ENCODE measurements at places on chromosomes 12 and 14.
A peak's percentile ranks its signal among the peaks of the same experiment; 100 is the strongest.

GRCh38 chr12:100858656-100859055, 64.1 kb downstream of the ANO4 start:
- peak; percentile 4 for DNase-seq

GRCh38 chr14:88130057-88130432, 125.1 kb downstream of the GPR65 start:
- no peak for DNase-seq

DNA sequence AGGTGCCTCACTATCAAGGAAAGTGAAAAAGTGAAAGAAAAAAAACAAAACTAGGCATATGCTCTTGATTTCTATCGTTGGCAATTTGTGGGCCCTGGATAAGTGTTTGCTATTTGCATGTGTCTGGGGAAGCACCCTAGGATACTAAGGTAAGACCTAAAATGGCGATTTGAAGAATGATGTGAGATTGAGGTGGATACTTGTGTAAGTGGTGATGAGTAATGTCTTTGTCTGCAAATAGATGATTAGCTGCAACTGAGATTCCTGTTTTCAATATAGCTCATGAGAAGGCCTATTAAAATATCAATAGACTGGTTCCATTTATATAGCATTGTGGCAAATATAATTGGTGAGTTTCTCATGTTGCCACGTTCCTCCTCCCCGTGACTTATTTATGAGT, 261.7 kb downstream of the NEDD1 start:
- DNase-seq: no peak

DNA sequence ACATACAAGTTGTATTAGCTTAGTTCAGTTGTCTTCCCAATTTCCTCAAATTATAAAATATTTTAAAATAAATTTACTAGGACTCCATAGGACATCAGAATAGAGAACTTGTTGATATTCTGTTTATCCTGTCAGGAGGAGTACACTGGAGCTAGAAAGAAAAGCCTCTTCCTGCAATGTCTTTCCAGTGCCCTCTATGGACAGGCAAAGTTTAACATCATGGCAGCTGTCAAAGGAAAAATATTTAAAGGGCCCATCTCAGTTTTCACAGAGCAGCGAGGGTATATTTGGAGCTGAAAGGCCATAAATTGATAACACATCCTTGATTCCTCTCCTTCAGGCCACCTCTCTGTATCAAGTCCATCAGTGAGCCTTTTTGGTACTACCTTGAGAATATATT, 19.0 kb downstream of the DIP2B start:
- no peak for DNase-seq

GRCh38 chr12:15186597-15186996, 34.6 kb downstream of the RERG start:
- no peak for DNase-seq

DNA sequence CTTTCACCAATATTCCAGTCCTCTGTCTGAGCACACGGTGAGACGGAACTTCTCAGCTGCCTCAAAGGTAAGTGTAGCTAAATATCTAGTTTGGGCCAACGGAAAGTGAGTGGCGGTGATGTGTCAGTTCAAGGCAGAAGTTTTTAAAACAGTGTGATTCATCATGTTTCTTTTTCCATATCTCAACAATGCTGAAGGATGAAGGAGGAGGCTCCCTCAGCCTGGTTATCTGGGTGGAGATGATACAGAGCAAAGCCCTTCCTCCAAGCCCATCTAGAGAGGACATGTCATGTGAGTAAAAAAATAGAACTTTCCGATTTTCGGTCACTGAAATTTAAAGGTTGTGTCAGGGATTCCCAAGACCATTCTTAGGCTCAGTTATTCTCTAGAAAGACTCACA, 13.1 kb upstream of the ANP32D start:
- no peak for DNase-seq

- DNase-seq: no peak
These were observed 64.8 kb downstream of the DAD1 start for GRCh38 chr14:22524115-22524783.

GRCh38 chr14:90572441-90573150, 175.8 kb downstream of the CALM1 start:
- no peak for DNase-seq

DNA sequence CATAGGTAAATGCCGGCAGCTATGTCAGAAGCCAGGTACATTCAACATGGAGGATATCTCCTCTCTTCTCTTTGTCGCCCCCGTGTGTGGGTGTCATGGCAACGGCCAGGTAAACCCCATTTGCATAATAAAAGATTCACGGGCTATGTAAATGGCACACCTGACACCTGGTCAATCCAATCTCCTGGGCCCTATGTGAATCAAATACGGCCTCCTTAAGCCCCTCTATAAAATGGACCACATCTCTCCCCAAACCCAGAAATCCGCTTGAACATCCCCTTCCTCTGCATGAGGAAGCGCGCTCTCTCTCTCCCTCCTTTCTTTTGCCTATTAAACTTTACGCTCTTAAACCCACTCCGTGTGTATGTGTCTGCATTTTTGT, 363.7 kb downstream of the SOX5 start:
- no peak for DNase-seq

GRCh38 chr12:125029761-125030358, 35.4 kb upstream of the AACS start:
- peak; percentile 6 for DNase-seq

DNA sequence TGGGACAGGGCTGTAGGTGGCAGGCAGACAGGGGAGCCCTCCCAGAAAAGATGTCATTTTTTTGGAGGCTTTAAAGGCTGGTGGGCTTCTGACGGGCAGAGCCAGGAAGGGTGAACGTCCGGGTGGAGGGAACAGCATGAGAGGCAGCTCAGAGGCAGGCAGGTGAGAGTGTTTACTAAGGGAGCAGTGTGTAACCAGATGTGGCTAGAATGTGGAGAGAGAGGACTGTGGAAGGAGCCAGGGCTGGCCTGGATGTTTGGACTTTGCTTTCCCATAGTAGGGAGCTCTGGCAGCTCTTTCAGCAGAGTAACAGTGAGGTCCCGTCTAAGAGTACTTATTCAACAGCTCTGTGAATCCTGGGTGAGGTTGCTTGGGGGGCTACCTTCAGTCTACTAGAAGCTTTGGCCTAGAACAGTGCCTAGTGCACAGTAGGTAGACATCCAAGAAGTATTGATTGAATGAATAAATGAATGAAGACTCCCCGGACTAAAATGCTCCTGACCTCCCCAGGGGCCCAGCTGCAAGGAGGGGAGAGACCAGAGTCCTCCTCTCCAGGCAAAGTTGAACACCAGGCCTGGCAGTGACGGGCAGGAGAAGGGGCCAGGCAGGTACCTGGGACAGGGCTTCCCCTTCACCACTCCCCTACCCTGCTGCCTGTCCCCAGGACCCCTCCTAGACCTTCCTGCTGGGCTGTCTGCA, 8.5 kb downstream of the FAM222A start:
- no peak for DNase-seq

DNA sequence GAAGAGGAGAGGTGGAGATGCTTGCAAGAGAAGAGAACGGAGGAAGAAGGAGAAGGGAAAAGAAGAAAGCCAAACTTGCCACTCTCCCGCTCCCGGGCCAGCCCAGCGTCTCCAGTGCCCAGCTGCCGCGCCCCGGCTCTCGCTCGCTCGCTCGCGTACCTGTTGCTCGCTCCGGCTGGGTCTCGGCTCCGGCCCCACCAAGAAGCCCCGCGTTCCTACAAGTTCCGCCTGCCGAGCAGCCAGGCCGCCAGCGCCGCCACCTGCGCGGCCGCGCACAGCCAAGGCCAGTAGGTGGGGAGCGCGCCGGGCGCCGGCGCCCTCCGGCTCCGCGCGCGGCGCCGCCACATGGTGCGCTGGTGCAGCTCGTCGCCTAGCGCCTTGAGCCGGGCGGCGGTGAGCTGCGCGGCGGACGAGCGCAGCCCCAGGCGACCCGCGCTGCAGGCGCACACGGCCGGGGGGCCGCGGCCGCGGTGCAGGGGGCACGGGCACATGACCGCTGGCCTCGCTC, 370 bp downstream of the HRK start:
- no peak for DNase-seq

- no peak for DNase-seq
These were observed 69.5 kb downstream of the LLPH start for GRCh38 chr12:66061076-66061475.

GRCh38 chr12:46357438-46358324, 14.9 kb downstream of the SLC38A2 start:
- peak; percentile 76 for DNase-seq

- DNase-seq: no peak
These were observed 365.6 kb downstream of the NELL2 start for GRCh38 chr12:44510510-44510909.

- DNase-seq: no peak
These were observed 306.1 kb upstream of the RGS6 start for GRCh38 chr14:71625891-71626701.

- no peak for DNase-seq
These were observed 16.9 kb upstream of the DUSP6 start for GRCh38 chr12:89369166-89369565.

DNA sequence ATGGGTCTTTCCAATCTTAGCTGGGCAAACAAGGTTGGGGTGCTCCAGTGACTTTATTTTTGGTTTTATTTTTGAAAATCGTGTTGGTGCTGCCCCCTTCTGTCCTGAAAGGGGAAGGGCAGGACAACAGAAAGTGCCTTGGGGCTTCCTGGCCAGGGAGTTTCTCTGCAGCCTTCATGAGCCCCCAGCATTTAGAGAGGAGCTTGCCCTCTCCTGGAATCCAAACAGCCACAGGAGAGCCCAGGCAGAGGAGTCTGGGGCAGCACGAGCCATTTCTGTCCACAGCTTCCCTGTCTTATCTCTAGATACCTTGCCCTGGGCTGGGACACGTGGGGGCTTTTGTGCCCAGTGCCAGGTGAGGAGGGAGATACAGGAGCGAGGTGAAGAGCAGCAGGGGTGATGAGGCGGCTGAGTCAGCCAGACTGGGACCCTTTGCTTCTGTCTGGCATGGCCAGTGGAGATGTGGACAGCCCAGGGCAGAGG, 4.4 kb upstream of the C1RL start:
- peak; percentile 39 for DNase-seq

DNA sequence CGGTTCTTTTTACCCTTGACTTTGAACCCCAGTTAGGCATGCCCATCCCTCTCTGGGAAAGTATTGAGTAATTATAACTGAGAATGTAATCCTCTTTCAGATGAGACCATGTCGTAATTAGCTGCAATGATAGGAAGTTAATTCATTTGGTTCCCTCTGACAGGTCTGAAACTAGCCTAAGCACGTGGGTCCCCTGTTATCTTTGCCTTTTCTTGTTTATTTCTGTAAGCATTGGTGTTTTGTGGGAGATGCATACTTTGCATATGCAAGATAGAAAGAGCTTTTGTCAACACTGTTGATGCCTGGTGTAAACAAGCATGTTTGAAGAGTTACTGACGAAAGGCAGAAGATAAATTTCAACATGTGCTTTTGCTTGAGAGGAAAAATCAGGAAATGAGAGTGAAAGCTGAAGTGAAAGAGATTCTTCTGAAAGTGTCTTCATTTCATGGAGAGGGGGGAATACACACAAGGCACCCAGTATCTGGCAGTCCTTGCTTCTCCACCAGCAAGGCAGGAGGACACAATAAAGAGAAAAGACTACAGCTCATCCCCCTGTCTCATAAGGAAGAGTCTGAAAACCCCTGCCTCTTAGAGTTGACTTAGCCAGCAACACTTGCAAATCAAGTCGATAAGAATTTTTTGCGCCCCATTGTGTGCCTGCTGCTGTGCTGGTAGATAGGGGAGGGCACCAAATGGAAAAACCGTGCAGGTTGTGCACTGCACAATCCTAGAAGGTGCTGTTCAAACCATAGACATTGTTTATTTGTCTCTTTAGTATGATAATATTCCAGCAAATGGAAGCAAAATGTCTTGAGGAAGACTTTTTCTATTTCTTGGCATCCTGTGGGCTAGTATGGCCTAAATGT, 77.8 kb downstream of the SLC24A4 start:
- no peak for DNase-seq

- DNase-seq: no peak
These were observed 10.1 kb downstream of the CCND2 start for GRCh38 chr12:4283512-4284255.

- no peak for DNase-seq
These were observed 114.5 kb downstream of the TRAFD1 start for GRCh38 chr12:112239881-112240280.

GRCh38 chr12:27498149-27498548, 25.9 kb upstream of the PPFIBP1 start:
- no peak for DNase-seq

DNA sequence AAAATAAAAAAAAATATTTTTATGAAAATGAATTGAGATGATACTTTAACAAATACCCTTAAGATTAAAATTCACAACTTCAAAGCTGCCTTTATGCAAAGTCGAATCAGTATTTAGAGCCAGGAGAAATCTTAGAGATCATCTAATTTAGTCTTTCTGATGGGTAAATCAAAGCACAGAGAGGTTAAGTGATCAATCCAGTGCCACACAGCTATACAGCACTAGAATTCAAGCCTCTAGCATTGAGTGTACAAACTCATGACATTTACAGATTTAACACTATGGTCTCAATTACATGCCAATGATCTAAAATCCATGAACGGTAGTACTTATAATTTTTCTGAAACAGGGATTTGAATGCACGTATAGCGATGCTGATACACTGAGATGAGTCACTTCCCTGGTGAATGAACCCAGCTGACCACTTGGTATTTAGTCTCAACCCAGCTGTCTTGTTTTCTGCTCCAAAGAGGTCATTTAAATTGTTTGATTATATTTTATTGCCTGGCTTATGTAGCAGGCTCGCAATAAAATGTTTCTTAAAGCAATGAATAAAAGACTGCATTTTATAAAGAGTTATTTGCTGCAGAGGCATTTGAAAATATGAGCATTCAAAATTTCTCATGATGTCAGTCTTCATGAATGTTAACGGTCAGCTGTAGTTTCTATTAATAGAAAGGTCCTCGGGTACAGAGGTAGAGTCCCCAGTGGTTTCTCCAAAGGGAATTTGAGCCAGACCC, 152.4 kb upstream of the PRICKLE1 start:
- peak; percentile 82 for DNase-seq

- no peak for DNase-seq
These were observed 4.4 kb upstream of the CTDSP2 start for GRCh38 chr12:57850854-57851430.

DNA sequence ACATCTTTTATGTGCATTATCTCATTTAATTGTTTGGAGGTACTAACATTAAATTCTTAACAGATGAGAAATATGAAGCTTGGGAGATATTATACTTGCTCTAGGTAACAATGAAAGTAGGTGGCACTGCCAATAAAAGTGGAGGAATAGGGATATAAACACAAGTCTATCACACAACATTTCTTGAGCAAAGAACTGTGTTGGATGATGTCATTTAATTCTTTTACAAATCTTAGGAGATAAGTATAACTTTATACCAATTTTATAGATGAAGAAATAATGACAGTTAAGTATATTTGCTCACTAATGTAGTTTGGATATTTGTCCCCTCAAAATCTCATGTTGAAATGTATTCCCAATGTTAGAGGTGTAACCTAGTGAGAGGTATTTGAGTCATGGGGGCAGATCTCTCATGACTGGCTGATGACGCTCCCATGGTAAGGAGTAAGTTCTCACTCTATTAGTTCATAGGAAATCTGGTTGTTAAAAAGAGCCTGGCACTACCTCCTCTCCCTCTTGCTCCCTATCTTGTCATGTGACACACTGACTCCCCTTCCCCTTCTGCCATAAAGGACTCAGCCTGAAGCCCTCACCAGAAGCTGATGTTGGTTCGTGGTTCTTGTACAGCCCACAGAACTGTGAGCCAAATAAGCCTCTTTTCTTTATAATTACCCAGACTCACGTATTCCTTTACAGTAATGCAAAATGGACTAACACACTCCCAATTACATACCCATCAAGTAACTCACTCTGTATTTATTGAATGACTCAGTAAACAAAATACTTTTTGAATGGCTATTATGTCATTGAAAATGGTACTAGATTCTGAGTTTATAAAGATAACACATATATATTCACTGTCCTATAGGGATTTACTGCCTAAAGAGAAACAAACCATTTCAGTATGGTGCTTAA, 146.8 kb upstream of the KITLG start:
- peak; percentile 36 for DNase-seq
